Neuronal stem cell (in vitro differentiated cells): ENCODE measurements at places on chromosomes 5 and 9.
A peak's percentile ranks its signal among the peaks of the same experiment; 100 is the strongest.

GRCh38 chr9:114392749-114393112 is 4.9 kb upstream of the AKNA start:
- no peak for DNase-seq

GRCh38 chr5:157290981-157291711 is 25.2 kb downstream of the CYFIP2 start:
- DNase-seq: no peak

DNA sequence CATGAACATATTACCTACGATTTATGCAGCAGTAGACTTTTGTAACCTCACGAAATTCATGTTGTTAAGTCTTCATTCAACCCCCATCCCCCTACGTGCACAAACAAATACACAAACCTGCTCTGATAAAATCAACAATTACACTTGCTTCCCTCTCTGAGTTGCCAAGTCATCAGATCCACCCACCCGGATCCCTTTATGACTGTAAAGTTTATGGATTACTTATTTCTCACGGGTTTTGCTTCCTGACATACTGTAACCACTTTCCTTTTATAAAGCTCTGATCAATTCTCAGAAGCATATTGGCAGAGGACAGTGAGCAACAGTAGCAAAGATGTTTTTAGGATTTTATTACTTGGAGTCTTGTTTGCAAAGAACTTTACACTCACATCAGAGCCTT is 70.5 kb downstream of the MLLT3 start:
- DNase-seq: no peak

GRCh38 chr5:87594566-87594965 is 181.8 kb upstream of the CCNH start:
- no peak for DNase-seq

- no peak for DNase-seq
These were observed 53.0 kb downstream of the DCP2 start for GRCh38 chr5:113029614-113030013.

DNA sequence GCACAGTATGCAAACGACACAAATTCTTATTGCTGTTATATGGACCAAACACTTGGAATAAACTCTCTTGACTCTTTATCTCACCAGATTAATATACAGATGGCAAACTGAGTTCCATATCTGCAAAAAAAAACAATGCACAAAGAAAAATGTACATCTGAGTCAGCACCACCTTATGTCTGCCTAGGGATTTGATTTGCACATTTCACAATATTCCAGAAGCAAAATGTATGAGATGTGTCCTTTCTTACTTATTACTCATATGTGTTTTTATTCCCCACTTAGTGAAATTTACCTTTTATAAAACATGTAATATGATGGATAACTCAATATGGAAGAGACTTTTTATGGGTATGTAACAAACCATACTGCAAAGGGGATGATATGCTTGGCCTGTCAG is 236.9 kb downstream of the GLIS3 start:
- DNase-seq: no peak

- DNase-seq: no peak
These were observed 291.2 kb downstream of the EPB41L4A start for GRCh38 chr5:112127861-112128260.

DNA sequence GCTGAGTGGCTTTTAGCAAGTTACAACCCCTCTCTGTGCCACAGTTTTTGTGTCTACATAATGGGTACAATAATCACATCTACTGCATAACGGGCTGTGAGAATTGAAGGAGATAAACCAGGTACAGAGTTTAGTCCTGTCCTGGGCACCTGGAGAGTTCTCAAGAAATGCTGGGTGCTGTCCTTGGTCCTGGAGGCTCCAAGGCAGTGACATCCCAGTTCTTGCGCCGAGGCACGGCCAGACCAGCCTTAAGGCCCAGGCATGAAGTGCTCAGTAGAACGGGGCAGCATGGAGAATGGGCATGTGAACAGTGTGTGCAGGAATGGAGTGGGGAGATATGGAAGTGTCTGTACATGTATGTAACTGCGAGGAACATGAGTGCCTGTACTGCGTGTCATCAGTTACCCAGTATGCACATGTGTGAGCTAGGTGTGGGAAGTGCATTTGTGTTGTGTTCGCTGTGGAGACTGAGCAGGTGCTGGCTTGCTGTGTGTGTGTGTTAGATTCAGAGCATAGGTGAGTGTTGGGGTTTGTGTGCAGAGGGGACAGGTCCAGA is 6.3 kb upstream of the UNC5A start:
- DNase-seq: peak; percentile 79

GRCh38 chr5:172403189-172403796 is 51.0 kb downstream of the SH3PXD2B start:
- peak; percentile 26 for DNase-seq

- no peak for DNase-seq
These were observed 210.4 kb upstream of the SLC30A5 start for GRCh38 chr5:68883436-68883835.

DNA sequence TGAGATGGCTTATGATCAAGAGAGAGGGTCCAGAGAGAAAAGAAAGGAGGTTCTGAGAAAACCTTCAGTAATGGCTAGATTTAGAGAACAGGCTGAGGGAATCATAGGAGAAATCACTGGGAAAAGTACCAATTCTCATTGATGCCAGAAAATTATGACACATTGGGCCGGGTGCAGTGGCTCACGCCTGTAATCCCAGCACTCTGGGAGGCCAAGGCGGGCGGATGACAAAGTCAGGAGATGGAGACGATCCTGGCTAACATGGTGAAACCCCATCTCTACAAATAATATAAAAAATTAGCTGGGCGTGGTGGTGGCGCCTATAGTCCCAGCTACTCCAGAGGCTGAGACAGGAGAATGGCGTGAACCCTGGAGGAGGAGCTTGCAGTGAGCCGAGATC is 29.5 kb upstream of the PLIN2 start:
- DNase-seq: no peak

DNA sequence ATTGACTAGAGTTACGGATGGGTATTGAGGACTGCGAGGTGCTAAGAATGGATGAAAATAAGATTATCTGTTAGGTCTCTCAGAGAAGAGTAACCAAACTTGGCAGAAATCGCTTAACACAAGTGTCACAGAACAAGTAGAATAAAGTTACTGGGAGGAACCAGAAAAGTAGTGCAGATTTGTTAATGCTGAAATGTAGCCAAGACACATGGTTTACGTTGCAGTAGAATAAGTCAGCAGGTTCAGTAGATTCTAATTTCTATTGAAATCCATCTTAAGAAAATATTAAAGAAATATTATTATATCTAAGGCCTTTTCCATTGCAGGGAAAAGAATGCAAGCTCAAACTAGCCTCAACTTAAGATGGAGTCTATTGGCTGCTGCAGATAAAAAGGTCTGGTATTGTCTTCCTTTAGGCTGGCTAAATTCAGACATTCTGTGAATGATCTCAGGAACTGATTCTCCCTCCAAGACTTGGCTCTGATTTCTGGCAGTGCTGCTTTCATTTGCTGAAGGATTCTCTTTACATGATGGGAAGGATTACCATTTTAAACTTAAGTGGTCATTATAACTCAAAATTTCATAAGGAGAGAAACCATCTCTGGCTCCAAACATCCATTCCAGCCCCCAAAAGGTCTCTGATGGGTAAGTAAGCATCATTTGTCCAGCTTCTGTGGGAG is 314.9 kb downstream of the MARCHF11 start:
- no peak for DNase-seq

- DNase-seq: no peak
These were observed 17.9 kb upstream of the ZSWIM6 start for GRCh38 chr5:61313960-61314681.

- DNase-seq: no peak
These were observed 41.8 kb upstream of the TCF7 start for GRCh38 chr5:134072471-134073210.

- no peak for DNase-seq
These were observed 6.7 kb downstream of the EPB41L4A start for GRCh38 chr5:112412346-112412745.

DNA sequence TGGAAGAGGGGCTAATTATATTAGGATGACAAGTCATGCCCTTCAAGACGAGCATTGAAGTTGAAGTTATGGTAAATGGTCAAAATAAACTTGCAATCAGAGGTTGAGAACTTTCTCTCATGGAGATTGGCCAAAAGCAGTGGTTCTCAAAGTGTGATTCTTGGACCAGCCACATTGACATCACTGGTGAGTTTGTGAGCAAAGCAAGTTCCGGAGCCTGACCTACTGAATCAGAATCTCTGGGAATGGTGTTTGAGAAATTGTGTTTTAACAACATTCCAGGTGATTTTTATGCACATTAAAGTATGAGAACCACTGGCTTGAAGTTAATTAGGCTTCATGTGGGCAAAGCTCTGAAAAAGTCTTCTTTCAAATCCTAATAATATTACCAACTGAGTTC is 403.5 kb downstream of the ZSWIM6 start:
- DNase-seq: no peak

DNA sequence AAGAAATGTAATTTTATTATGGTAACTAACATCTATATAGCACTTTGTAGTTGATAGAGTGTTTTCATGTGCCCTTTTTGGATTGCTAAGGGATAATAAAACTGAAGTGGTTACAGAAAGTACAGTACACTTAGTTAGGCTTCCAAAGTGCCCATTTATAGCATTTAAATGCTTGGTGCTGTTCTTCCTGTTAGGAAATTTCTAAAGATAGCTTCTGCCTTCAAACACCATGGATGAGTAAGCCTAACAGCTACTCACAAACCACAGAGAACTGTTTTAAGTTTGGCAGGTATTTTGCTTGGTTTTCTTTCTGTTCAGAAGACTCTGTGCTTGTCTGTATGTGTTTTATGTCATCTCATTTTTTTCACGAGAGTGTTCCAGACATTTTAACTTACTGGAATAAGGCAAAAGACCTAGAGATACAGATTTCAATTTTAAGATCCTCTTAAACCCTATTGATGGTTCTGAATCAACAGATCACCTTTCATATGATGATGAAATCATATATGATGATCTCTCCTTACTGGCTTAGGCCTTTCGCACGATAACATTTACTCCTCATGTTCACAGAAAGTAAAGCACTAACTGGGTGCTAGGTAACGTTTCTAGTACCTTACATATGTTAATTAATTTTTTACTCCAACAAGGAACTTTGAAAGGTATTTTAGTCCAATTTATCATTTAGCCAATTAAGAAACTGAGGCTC is 4.4 kb downstream of the RIMOC1 start:
- DNase-seq: no peak

DNA sequence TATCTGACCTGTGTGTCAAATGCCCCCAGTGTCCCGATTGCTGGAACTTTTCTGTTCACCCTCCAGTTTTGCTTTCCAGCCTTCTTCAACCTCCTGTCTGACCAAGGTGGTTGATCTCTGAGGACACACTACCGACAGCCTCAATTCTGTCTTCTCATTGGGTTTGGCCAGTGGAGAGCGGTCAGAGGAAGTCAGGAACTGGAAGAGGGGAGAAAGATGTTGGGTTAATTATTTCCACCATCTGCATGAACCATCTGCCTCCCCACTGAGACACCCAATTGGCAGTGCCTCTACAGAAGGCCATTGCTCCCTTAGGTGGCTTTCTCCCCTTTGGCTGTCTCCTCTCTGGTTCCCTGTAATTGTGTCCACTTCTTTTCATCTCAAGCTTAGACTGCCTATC is 154.3 kb upstream of the RAI14 start:
- DNase-seq: no peak

GRCh38 chr5:173592050-173592669 is 24.3 kb downstream of the BOD1 start:
- DNase-seq: no peak

DNA sequence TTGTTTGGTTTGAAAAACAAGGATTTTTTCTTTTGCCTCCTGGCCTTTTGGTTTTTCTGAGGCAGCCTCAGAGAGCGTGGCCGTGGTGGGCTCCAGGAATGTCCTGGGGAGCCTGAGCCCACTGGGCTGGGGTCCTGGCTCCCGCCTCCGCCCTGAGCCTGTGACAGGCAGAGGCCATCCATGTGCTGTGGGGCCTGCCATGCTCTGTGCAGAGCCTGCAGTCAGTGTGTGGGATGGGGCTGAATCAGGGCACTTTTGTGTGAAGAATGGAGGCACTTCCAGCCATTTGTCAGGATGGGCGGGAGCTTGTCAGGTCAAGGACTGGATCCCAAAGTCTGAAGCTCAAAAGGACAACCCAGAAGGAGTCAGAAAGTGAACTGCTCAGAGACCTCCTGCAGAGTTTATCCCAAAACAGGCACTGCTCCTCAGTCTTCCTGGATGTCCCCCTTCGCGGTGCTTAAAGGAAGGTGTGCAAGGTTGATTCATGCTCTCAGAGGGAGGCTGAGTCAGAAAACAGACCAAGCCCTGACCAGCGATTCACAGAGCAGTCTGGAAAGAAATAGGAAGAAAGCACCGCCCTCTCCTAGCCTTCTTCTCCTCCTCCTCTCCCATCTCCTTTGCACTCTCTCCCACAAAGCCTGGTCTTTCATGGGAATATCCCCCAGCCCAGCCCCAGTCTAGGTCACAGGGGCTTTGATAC is 53.2 kb downstream of the MVB12B start:
- no peak for DNase-seq

GRCh38 chr5:111952555-111952954 is 195.6 kb upstream of the NREP start:
- no peak for DNase-seq

DNA sequence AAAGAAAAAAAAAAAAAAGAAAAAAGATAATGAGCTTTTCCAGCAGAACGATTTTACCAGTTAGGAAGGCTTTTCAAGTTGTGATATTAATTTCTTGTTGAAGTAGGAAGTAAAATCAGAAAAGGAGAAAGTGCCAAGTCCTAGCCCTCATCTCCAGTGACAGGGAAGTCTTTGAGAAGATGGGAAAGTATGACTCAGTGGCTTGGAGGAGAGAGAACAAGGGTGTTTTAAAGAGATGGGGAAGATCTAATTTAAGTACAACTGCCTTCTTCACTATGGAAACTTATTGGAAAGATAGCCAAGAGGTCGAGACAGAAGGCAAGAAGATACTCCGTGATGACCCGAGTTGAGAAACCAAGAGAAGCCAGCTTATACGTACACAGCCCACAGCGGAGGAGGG is 22.6 kb downstream of the FGF1 start:
- DNase-seq: no peak

- no peak for DNase-seq
These were observed 271.8 kb downstream of the NNT start for GRCh38 chr5:43874772-43875171.

DNA sequence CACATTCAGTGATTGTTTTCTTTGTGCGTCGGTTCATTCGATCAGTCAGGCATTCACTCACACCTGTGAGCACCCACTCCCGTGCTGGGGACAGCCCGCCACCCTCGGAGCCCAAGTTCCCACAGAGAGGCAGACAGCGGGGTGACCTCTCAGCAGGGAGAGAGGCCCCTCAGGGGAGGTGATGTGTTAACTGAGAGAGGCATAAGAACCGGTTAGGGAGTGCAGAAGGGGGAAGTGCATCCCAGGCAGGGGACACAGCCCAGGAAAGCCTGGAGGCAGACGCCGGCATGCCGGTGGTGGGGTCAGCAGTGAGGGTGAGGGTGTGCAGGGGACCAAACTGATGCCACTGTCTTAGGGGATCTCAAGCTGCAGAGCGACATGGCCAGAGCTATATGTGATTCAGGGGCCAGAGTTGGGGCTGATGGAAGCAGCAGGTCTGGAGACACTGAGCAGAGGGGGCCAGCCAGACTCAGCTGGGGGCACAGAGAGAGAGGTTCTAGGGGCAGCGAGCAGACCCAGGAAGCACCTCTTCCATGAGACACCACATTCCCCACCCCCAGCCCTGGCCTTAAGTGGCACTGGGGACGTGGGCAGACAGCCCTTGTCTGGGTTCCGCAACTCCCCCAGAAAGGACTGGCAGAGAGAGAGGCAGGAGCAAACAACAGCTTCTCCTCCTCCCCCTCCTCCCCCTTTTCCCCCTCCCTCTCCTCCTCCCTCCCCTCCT is 35.9 kb downstream of the HK3 start:
- no peak for DNase-seq
